CD4-positive, alpha-beta T cell treated with Interleukin-10 for 1 hour (primary cell): ENCODE measurements at places on chromosomes 3 and 15.
A peak's percentile ranks its signal among the peaks of the same experiment; 100 is the strongest.

DNA sequence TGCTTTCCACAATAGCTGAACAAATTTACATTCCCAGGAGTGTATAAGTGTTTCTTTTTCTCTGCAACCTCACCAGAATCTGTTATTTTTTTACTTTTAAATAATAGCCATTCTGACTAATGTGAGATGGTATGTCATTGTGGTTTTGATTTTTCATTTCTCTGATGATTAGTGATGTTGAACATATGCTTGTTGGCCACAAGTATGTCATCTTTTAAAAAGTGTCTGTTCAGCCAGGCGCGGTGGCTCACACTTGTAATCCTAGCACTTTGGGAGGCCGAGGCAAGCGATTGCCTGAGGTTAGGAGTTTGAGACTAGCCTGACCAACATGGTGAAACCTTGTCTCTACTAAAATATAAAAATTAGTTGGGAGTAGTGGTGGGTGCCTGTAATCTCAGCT lies 619.3 kb downstream of the SI start:
- DNase-seq, result no peak

- no peak for DNase-seq
Measured at GRCh38 chr3:195889870-195890295, 18.5 kb downstream of the TNK2 start.

DNA sequence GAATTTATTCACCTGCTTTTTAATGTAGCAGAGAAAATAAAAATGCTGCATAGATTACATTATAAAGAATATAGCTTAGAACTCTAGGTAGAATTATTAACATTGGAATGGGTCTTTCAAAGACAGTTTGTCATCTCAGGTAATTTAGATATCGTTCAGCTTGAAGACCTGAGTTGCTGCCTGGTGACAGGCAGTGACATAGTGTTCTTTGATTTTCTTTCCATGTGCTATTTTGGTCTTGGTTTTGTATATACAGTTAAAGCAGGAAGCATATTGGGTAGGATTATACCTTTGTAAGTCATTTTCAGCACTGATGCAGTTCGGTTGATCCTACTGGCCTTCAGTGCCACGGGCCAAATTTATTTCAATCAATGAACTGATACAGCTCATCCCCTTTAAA lies 98.7 kb downstream of the BBX start:
- no peak for DNase-seq

DNA sequence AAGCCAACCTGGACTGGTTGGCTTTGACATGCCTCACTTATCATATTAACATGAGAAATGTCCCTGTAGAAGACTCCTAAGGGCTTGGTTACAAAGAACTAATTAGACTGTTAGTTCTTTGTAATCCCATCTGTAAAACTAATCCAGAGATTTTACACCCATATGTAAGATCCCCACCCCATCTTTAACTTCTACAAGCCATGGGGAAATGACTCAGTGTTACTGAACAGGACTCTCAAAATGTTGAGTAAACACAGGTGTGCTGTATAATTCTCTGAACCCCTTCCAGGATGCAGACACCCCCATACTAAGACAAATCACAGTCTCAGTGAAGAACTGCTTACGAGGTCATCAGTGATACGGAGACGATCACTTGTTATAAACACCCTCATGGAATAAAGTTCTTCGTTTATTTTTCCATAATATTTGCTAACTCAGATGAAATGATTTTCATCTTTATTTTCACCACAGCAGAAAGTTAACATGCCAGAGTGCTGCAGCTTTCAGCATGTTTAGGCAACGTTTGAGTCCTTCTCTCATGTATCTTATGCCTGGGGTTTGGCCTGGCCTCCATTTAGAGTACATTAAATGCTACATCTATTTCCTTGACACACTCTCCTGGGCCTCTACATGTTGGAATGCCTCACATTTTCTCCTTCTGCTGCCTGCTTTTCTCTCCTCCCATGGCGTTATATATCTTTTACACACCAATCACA lies 55.3 kb upstream of the LEKR1 start:
- no peak for DNase-seq

- no peak for DNase-seq
Measured at GRCh38 chr15:74663303-74664027, 32.4 kb downstream of the EDC3 start.

DNA sequence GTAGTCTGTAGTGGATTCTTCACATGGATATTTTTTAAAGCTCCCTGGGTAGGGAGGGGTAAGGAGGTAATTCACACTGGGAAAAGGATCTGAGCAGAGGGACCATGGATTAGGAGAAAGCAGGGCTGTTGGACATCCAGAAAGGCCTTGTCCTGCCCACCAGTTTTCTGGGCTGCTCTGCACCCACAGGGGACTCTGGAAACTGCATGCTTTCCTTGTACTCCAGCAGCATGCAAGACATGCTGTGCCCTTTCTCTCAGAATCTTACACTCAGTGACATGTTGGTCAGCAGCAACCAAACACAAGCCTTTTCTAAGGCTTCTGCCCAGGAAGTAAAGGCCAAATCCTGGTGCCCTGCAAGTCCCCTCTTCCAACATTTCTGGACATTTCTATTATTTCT lies 2.5 kb upstream of the FBN1 start:
- DNase-seq, result no peak

GRCh38 chr3:40179016-40179415 lies 130.5 kb upstream of the EIF1B start:
- peak; percentile 40 for DNase-seq

GRCh38 chr3:127450331-127450730 lies 140.2 kb downstream of the TPRA1 start:
- DNase-seq, result no peak

DNA sequence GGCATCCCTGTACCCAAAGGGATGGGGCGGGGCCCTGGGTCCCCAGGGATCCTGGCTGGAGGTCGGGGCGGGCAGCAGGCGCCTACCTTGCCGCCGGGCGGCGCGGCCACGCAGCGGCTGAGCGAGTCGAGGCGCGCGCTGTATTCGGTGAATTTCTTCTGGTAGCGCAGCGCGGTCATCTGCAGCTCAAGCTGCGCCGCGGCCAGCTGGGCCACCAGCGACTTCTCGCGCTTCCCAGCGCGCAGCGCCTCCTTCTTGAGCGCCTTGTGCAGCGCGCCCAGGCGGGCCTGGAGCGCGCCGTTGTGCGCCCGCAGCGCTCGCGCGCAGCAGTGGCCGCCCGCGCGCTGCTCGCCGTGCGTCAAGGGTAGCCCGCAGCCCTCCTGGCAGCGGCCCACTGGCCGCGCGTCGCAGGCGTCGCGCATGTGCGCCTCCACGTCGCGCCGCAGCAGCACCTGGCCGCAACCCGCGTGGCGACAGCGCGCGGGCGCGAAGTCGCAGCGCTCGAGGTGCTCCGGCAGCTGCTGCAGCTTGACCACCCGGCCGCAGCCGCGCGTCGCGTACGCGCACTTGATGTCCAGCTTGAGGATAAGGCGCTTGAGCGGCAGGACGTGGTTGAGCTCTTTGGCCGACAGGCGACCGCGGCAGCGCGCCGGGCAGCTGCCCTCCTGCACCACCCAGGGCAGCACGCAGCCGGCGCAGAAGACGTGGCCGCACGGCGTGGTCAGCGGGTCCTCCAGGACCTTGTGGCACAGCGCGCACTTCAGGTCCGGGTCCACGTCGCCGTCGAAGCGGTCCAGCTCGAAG lies 522 bp downstream of the PDZRN3 start:
- DNase-seq, result no peak

GRCh38 chr3:20235796-20236195 lies 49.8 kb upstream of the SGO1 start:
- no peak for DNase-seq

DNA sequence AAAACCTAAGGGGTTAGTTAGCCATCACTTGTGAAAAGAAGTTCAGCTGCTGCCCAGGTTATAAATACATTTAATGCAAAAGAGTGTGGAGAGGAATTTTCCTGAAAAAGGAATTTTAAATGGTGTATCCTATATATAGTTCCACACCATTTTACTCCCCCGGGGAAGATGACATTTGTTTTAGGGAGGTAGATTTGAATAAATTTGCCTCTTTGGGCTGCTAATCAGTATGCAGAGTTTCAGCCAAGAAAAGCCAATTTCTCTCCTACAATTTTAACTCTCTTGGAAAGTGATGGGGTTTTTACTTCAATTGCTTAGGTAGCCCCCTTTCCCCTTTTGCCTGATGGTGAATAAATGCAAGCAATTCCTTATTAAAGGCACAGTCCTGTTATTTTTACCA lies 161.2 kb downstream of the OTOL1 start:
- no peak for DNase-seq

DNA sequence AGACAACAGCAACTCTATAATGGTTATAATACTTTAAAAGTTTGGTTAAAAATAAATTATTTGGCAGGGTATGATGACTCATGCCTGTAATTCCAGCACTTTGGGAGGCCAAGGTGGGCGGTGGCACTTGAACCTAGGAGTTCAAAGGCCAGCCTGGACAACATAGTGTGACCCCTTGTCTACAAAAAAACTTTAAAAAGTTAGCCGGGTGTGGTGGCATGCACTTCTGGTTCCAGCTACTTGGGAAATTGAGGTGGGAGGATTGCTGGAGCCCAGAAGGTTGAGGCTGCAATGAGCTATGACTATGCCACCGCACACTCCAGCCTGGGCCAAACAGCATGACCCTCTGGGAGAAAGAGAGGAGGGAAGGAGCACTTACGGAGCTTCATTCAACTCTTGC lies 7.7 kb upstream of the TRPC1 start:
- DNase-seq, result no peak

DNA sequence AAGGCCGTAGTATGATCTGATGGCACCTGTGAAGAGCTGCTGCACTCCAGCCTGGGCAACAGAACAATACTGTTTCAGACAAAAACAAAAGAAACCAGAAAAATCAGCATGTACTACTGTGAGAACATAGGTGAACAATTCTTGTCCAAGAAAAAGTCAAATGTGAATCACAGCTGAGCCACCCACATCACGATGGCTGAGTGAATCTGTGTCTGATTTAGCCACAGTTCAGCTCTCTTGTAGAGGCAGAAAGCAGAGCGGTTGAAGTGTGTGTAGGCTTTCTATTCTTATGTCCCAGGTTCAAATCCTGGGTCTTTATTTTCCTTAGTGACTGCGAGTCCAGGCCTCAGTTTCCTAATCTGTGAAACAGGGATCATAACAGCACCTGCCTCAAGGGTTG lies 4.4 kb upstream of the FURIN start:
- no peak for DNase-seq

- no peak for DNase-seq
Measured at GRCh38 chr3:20537234-20537633, 351.2 kb upstream of the SGO1 start.

DNA sequence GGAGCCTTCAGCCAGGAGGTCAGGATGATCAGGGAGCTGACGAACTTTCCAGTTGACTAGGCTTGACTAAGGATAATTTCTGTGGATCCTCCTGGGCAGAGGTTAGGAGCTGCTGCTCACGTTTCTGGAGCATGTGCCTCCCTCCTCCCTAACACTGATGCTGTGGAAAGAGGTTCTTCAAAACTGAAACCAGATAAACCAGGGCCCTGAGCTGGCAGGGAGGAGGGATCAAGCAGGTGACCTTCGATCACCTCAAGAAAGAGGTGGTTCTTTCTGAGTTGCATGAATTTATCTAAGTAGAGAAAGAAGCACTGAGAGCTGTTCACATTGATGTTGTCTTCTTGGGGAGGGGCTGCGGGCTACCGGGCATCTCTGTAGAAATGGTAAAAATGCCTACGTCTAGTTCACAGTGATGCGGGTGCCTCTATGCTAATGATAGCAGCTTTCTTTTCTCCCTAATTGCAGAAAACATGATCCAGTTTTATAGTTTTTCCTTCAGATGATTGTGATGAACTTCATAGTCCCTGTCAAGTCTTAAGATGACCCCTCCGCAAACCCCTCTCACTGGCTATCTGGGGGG lies 332.7 kb upstream of the LRRFIP2 start:
- DNase-seq, result no peak

GRCh38 chr3:23697416-23697815 lies 108.3 kb upstream of the UBE2E1 start:
- no peak for DNase-seq

- no peak for DNase-seq
Measured at GRCh38 chr3:111519178-111519855, 22.7 kb upstream of the CD96 start.

DNA sequence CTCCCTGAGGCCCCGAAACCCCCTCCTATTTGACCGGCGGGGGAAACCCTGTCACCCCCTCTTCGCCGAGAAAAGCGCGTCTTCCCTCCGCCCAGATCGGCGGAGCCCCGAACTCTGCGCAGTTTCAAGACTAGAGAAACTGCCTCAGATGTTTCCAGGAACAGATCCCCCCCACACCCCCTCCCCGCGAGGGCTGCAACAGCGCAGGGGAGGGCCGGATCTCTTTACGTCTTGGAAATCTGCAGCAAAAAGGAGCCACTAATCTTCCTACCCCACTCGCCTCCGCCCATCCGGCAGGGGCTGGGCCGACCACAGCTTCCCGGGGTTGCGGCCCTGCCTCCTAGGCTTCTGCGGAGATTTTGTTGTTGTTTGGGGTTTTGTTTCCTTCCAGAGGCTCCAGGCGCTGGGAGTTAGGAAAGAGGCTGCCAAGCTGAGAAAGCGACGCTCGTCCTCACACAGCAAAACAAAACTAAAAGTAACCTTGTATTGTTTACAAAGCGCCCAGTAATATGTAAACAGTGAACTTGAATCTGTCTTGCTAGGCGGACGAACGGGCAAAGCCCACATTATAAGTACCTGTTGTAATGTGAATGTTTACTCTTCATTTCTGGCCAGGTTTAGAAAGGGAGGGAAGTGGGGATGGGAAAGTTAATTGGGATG lies 2.2 kb downstream of the FOXB1 start:
- peak; percentile 69 for DNase-seq

GRCh38 chr3:50147016-50147415 lies 8.1 kb upstream of the SEMA3F start:
- DNase-seq, result no peak

DNA sequence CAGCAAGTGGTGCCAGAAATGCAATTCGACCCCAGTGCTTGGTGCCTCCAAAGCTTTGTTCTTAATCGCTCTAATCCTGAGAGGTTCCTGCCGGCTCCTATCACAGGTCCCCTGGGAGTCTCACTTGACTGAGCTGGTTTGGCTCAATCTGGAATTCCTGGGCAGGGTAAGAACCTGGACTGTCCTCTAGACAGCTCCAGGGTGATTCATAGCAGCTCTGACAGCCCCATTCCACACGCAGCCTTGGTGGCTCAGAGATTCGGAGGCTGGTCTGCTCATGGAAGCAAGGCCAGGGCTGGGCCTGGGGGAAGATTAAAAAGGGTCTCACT lies 37.9 kb downstream of the MYO5C start:
- no peak for DNase-seq

GRCh38 chr3:52240059-52240885 lies 1.3 kb upstream of the TWF2 start:
- DNase-seq, result peak; percentile 68

DNA sequence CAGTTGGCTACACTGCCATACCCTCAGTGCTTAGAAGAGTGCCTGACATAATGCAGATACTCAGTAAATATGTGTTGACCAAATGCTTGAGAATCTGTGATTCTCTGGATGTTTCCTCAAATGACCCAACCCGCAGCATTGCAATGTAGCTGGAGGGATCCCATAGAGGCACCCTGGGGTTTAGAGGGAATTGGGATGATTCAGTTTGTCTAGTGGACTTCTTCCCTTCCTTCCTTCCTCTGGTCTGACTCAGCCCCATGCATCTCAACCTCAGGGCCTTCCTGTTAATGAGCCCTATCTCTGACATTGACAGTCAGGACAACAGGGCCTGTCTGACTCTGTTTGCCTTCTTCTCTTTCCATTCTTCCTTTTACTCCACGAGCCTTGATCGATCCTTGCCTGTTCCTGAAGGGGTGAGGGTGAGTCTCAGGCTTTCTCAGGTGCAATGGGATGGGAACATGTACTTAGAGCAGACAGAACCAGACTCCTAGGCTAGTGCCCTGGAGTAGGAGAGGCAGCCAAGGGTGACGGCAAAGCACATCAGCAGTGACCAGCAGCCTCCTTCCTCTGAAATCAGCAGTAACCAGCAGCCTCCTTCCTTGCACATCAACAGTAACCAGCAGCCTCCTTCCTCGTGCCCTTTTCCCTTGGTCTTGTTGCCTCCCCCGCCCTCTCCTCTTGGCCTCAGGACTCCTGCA lies 78.2 kb downstream of the DGKG start:
- no peak for DNase-seq
